Glomerular endothelial cell (primary cell): ENCODE measurements at places on chromosomes 7 and 10. TPM values are rescaled to one million over a fixed set of nuclear protein-coding genes. Genes with fewer than 3 reads are reported as not detected.

Gene CALHM2
- 12.0 and 14.5 TPM in 2 replicates for total RNA-seq

Gene PON1
- not detected in 2 replicates for total RNA-seq

Gene NYAP1
- 2.5 and 3.6 TPM in 2 replicates for total RNA-seq

Gene MEIG1
- total RNA-seq, result not detected in 2 replicates

Gene KNDC1
- not detected in 2 replicates for total RNA-seq

Gene TAS2R4
- total RNA-seq, result 0.29 and 0.58 TPM in 2 replicates

Gene ERVW-1
- total RNA-seq, result not detected in 2 replicates

Gene UPK3BL2
- total RNA-seq, result 9.7 and 11.7 TPM in 2 replicates

Gene CNNM1
- 0.24 TPM in 1 of 2 replicates, not detected in the other for total RNA-seq
